Smooth muscle cell of the coronary artery (primary cell): ENCODE measurements at places on chromosomes 6 and 20. TPM values are rescaled to one million over a fixed set of nuclear protein-coding genes. Genes with fewer than 3 reads are reported as not detected.

EYS gene
- under 0.01 TPM in 1 of 2 replicates, not detected in the other for total RNA-seq

PI16 gene
- under 0.01 and 18.0 TPM in 2 replicates for total RNA-seq

RREB1 gene
- 8.9 and 12.4 TPM in 2 replicates for total RNA-seq

ISM1 gene
- 1.3 TPM in 1 of 2 replicates, not detected in the other for total RNA-seq

GRIK2 gene
- 1.8 and 1.9 TPM in 2 replicates for total RNA-seq

PAX1 gene
- total RNA-seq: not detected in 2 replicates
